ENCODE measurements at places on chromosomes 3 and 15. TPM values are rescaled to one million over a fixed set of nuclear protein-coding genes. Genes with fewer than 3 reads are reported as not detected.

DNA sequence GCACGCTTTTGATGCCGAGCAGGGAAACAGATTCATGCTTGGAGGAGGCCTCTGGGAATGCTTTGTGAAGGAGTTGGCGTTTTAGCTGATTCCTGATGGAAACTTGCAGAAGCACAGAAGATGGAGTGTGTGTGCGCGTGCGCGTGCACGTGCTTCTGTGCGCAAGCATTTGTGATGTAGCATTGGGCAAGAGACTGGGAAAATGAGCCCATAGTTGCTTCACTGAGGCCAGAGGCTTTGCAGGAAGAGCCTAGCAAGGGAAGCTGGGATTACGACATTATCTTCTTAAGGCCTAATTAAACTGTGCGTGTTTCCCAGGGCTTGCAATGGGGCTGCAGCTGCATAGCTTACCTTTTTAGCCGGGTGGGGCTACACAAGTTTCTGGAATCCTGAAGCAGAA is 18.1 kb upstream of the AGBL1 start:
- no peak overlapping the region for H3K4me3 ChIP-seq
- H3K27me3 ChIP-seq: no peaks in the 10 kb centered on the region
- H3K4me1 ChIP-seq: no peaks in the 10 kb centered on the region
- no peaks in the 10 kb centered on the region for H3K36me3 ChIP-seq

GRCh38 chr3:49276475-49277382 is at the start of gene C3orf62:
C3orf62 (minus strand) TSS chr3:49277232; CDS start chr3:49276872, 360 bp downstream.
- H3K27me3 ChIP-seq: no peaks in the 10 kb centered on the region
- peak within 1 kb of the TSS; percentile 68 for H3K4me3 ChIP-seq
- peaks cover 29% of the 10 kb centered on the region for H3K4me1 ChIP-seq
- H3K27ac ChIP-seq: peak within 1 kb of the TSS; percentile 87
- DNase-seq: peak; percentile 95

DNA sequence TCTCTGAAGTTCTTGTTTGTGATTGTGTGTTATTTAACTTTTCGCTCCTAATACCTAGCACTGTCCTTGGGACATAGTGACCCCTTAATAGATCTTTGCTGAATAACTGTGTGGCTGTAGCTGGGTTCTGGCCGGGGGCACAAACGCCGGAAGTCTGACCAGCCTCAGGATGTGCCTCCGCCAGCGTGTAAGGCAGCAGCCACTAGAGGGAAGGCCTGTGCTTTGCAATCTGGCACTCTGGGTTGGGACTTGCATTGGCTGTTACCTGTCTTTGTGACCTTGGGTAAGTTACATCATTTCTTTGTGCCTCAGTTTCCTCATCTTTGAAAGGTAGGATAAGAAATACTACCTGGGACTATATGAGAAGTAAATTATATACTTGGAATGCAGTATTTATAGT is 158.7 kb downstream of the GHSR start:
- no peak overlapping the region for H3K4me3 ChIP-seq
- no peak overlapping the region for H3K27ac ChIP-seq
- H3K27me3 ChIP-seq: no peaks in the 10 kb centered on the region
- H3K4me1 ChIP-seq: peaks cover 30% of the 10 kb centered on the region
- no peak for DNase-seq
- peaks cover 64% of the 10 kb centered on the region for H3K36me3 ChIP-seq

DNA sequence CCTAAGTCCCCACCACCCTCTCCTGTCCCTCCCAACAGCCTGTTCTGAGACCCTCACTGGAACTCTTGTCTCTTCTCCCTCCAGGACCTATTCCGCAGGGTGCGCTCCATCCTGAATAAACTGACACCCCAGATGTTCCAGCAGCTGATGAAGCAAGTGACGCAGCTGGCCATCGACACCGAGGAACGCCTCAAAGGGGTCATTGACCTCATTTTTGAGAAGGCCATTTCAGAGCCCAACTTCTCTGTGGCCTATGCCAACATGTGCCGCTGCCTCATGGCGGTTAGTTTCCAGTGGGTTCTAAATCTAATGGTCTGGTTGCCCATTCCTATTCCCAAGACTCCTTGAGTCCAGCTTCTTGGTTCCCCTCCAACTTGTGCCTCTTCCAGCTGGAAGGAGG is 9.3 kb downstream of the EIF4G1 start:
- H3K27ac ChIP-seq: no peak overlapping the region
- no peak overlapping the region for H3K4me3 ChIP-seq
- DNase-seq: no peak
- H3K27me3 ChIP-seq: no peaks in the 10 kb centered on the region
- peaks cover 31% of the 10 kb centered on the region for H3K4me1 ChIP-seq

BCHE gene
- polyA plus RNA-seq: not detected

SYNPR gene
- polyA plus RNA-seq: not detected
